ENCODE measurements at places on chromosomes 1 and 21. TPM values are rescaled to one million over a fixed set of nuclear protein-coding genes. Genes with fewer than 3 reads are reported as not detected.

BCAR3 gene
- 4.1 TPM for total RNA-seq

WNT4 gene
- total RNA-seq = 3.3 TPM

SERINC2 gene
- 0.41 TPM for total RNA-seq

FCRLB gene
- total RNA-seq = 1.2 TPM

COL11A1 gene
- total RNA-seq = 20.0 TPM

LIPI gene
- not detected for total RNA-seq

RXFP4 gene
- not detected for total RNA-seq

SNX7 gene
- 140 TPM for total RNA-seq

OPRD1 gene
- total RNA-seq = 0.82 TPM

CRYBG2 gene
- total RNA-seq = 0.41 TPM

GBP6 gene
- total RNA-seq = under 0.01 TPM

SLAMF6 gene
- total RNA-seq = under 0.01 TPM

RNU11 gene
- total RNA-seq = not detected

ANP32E gene
- total RNA-seq = 18.8 TPM

ROR1 gene
- 2.0 TPM for total RNA-seq

TEX38 gene
- total RNA-seq = not detected

ELAVL4 gene
- 137 TPM for total RNA-seq

Data from frontal cortex (tissue), 4 donors.